Myocyte (in vitro differentiated cells): ENCODE measurements at places on chromosomes 12 and 14. TPM values are rescaled to one million over a fixed set of nuclear protein-coding genes. Genes with fewer than 3 reads are reported as not detected.

DDX11 gene
- 17.8 and 23.7 TPM in 2 replicates for total RNA-seq

KRT78 gene
- total RNA-seq = not detected in 2 replicates

IL23A gene
- 0.51 TPM in 1 of 2 replicates, not detected in the other for total RNA-seq

ESPL1 gene
- total RNA-seq = 0.36 and 0.53 TPM in 2 replicates

ART4 gene
- not detected in 2 replicates for total RNA-seq

MGAT4C gene
- total RNA-seq = not detected in 2 replicates

OASL gene
- total RNA-seq = 0.68 and 1.2 TPM in 2 replicates

AMDHD1 gene
- total RNA-seq = 0.16 TPM in 1 of 2 replicates, not detected in the other
